GM23338 (cell line): ENCODE measurements at places on chromosomes 13 and 19.

- DNase-seq: peak; percentile 65
Observed at GRCh38 chr19:43504426-43505185, at the start of gene PHLDB3. TSS of gene PHLDB3 (minus strand) at chr19:43504746. CDS start at chr19:43504118, 628 bp downstream.

DNA sequence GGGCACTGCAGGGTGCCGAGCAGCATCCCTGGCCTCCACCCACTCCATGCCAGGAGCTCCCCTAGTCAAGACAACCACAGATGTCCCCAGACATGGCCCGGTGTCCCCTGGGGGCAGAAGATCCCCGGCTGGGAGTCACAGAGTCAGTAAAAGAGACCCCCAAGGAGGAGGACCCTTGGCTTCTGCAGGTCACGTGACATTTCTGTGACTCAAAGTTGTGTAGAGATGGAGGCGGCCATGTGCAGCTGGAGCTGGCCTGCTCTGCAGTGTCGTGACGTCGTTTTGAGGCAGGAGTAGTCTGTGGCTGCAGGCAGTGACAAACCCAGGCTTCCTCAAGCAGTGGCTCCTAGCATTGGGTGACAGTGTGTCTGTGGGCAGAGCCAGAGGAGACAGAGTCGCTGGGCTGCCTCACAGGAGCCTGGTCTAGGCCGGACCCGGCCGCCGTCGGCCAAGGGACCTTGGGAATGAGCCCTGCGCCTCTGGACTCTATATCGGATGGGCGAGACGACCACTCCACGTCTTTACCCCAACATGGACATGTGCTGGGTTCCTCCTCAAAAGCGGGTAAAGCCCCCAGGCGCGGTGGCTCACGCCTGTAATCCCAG is 7.7 kb upstream of the DIRAS1 start:
- no peak for DNase-seq

GRCh38 chr13:51502153-51502651 is 49.4 kb upstream of the INTS6 start:
- DNase-seq: no peak

DNA sequence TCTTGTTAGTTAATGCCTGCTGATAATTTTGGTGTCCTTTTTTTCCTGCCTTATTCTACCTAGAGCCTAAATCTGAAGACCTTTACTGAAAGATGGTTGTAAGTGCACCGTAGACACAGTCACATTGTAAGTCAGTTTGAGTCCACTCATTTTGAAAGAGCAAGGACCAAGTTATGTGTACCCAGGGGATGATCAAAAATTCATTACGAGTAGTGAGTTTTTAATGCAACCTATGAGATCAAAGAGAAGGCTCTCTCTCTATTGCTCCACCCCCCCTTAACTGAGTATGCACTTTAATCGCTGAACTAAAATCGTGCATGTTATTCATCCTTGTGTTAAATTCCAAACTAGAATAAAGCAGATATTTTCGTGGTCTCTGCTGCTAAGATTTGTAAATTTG is 1.8 kb downstream of the RAP2A start:
- no peak for DNase-seq

DNA sequence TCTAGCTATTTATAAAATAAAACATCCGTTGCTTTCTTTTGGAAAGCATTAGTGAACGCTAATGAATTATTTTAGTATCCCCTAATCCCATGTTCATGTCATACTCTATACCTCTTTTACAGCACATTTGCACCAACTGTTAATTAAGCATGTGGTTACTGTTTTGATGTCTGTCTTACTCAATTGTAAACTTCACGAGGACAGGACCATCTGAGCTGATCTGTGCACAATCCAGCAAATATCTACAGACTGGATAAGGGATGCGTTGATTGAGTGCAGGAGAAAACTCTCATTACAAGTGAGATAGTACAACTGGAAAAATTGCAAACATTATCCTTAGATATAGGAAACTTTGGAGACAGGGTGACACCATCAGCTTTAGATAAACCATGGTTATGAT is 201.1 kb downstream of the PCDH20 start:
- no peak for DNase-seq

GRCh38 chr13:49527123-49527522 is 31.4 kb downstream of the PHF11 start:
- DNase-seq: no peak

DNA sequence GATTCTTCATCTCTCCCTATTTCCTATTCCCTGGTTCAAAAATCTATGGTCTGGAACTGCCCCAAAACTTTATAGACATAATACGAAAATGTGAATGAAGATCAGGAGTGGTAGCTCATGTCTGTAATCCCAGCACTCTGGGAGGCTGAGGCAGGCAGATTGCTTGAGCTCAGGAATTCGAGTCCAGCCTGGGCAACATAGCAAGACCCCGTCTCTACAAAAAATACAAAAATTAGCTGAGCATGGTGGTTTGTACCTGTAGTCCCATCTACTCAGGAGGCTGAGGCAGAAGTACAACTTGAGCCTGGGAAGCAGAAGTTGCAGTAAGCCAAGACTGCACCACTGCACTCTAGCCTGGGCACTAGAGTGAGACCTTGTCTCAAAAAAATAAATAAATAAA is 35.1 kb downstream of the UGGT2 start:
- no peak for DNase-seq
